Left lung (tissue), 14 donors: ENCODE measurements at places on chromosomes 11 and 22. TPM values are rescaled to one million over a fixed set of nuclear protein-coding genes. Genes with fewer than 3 reads are reported as not detected.

GRAMD1B gene
- total RNA-seq: 4.2 TPM

SLC37A2 gene
- total RNA-seq: 42.5 TPM

IPO7 gene
- 152 TPM for total RNA-seq

SCGB2A2 gene
- total RNA-seq: not detected

C11orf52 gene
- 15.6 TPM for total RNA-seq
